Activated CD4-positive, alpha-beta T cell treated with anti-CD3 and anti-CD28 coated beads, Interleukin-2, amount 50 U/mL, for 48 hours (primary cell): ENCODE measurements at places on chromosomes 2 and 18.

DNA sequence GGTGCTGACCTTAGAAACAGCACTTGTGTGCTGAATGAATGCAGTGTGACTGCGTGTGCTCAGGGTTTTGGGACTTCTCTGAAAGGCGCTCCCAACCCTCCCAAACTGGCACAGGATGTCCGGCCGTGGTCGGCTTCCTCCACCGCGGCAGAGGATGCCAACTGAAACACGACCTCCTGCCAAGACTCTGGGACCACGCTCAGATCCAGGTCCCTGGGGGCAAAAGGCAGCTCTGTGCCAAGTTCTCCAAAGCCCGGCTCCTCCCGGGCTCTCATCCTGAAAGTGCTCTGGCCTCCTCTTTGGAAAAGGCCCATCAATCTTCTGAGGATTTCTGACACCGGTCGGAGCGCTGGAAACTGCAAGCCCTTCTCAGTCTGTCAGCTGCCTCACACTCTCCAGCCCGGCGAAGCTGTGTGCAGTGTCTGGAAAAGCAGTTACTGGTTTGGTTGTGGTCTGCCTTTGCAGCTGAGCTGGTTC, 32.3 kb upstream of the ZBTB7C start:
- no peak for DNase-seq

DNA sequence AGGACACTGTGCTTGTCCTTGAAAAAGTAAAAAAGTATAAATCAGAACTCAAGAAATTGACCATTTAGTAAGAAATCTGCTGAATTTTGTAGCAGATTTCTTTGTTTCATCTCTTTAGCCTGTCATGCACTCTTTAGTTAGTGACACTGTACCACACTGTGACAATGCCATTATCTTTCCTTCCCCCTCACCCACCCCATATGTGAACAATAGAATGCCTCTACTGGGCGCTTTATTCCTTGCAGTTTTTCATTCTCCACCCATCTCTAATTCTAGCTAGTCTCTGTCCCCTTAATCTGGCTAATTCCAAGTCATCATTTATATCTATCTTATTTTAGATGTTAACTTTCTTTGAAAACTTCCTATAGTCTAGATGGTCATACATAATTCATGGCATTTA, 241.0 kb downstream of the LRP1B start:
- no peak for DNase-seq

- peak; percentile 12 for DNase-seq
Observed at GRCh38 chr2:85134255-85134895, 1.2 kb downstream of the TCF7L1 start.

GRCh38 chr2:70124983-70125480, 37.8 kb downstream of the PCBP1 start:
- peak; percentile 70 for DNase-seq

DNA sequence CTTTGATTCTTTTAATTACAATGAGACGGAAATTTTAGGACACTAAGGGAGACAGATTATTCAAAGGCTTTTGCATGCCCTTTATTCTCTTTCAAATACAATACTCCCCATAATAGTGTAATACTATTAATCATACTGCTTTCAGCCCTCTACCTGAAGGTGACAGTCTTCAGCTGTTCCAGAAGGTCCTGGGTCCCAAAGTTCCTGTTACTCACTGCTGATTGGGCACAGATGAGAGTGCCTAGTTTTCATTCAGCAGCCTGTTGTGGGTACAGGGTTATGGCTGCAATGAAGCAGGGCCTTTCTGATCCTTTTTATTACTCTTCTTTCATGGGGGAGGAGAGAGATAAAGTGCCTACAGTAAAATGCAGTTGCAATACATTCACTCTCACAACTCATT, 80.2 kb downstream of the NUP35 start:
- DNase-seq, result no peak

GRCh38 chr2:20016346-20016745, 3.9 kb upstream of the MATN3 start:
- no peak for DNase-seq

- no peak for DNase-seq
Observed at GRCh38 chr2:3631851-3632659, 25.9 kb upstream of the ALLC start.

GRCh38 chr2:215554689-215555498, 119.0 kb upstream of the FN1 start:
- DNase-seq, result no peak

- no peak for DNase-seq
Observed at GRCh38 chr18:50396005-50396660, 21.3 kb downstream of the SKA1 start.

- no peak for DNase-seq
Observed at GRCh38 chr2:7852546-7852945, 829.3 kb upstream of the ID2 start.

DNA sequence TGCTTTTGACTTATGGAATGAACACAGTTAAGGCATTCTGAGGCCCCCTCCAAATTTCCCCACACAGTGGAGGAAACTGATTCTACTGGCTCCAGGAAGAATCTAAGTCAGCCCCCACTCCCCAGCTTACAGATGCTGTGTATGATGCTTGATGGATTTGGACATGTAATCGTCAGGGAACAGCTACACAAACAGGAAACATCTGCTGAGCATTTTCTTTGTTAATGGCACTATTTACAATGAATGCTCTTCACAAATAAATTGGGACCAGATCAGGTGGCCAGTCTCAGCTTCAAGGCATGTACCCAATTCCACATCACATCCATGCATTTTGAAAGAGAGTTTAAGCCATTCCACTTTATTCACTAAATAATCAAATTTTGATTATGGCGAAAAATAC, 562.3 kb downstream of the SOX11 start:
- no peak for DNase-seq

DNA sequence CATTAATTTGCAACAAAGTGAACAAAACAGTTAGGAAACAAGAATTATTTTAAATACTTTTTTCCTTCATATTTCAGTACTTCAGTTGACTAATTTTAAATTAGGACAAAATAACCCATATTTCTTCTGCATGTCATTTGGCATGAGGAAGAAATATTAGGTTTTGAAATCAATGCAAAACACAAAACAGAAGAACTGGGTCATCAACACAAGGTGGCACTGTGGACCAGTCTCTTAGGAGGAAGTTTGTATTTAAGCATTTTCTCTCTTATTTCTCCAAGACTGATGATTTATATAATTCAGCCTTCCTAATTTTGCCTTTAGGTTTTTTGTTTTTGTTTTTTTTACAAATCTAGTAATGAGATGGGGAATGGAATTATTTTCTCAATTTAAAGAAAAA, 352.8 kb upstream of the KCNH7 start:
- DNase-seq, result no peak

DNA sequence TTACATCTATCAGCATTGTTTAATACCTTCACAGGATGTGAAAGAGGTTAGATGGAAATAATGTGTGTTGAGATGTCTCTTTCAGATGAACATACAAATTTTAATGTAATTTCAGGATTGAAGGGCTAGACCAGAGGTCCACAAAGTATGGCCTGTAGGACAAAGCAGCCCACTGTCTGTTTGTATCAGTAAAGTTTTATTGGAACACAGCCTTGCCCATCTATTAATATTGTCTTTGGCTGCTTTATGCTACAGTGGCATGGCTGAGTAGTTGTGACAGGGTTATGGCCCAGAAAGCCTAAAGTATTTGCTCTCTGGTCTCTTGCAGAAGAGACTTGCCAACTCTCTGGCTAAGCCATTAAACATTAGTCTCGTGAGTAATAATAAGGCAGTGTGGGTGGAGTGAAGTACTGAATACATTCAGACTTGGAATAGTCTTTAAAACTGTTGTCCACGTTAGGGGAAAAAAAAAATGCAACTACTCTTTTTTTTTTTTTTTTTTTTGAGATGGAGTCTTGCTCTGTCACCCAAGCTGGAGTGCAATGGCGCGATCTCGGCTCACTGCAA, 74.5 kb upstream of the NOSTRIN start:
- DNase-seq, result no peak

GRCh38 chr18:39574897-39575296, 2009.3 kb upstream of the CELF4 start:
- DNase-seq, result no peak

DNA sequence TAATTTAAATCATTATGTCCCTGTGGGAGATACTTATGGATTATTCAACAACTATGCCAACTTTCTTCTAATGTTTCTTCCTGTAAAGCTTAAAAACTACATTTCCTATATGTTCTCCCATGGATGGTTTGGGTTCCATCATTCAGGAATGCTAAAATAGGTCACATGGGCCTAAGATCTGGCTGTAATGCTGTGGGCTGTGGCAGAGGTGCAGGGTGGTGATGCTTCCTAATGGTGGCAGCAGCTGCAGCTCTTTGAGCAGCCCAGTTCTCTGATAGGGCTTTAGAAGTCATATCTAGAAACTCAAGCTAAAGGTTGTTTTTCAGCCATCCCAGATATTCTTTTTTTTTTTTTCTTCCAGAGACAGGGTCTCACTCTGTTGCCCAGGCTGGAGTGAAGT, 266.1 kb downstream of the ZNF385B start:
- no peak for DNase-seq

DNA sequence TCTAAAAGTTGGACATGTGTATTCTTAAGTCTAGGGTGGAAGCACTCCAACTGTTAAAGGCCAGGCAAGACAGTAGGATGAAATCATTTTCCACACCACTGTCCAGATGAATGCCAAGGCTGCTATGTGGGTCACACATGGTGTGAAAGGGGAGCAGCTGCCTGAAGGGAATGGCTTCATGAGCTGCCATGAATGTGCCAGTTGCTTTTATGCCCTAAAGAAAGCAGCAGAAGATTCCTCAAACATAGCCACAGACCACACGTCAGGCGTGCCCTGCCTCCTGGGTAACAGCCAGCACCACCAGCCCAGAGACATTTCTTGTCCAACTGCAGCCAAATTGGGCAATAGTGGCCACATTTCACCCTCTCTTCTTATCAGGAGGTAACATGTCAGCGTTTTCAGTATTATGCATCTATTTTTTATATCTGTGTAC, 130.2 kb downstream of the MTCL1 start:
- DNase-seq, result no peak

DNA sequence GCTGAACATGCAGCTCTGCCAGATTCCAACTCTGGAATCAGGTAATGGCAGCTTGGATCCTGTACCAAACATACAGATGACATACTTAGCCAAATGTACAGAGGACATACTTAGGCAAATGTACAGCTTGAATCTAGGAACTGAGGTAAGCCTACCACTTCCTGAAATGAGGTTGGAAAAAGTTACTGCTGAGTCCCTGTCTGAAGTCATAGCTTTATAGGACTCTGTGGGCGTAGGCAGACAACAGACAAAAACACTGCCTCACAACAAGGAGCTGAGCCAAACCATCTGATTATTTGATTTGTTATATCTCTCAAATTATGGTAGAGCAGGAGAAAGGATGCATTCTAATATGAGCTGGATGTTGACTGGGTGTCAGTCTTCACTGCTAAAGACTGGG, 290.2 kb upstream of the TCF4 start:
- DNase-seq, result no peak

- DNase-seq, result no peak
Observed at GRCh38 chr18:57273194-57273593, 79.2 kb upstream of the ST8SIA3 start.

DNA sequence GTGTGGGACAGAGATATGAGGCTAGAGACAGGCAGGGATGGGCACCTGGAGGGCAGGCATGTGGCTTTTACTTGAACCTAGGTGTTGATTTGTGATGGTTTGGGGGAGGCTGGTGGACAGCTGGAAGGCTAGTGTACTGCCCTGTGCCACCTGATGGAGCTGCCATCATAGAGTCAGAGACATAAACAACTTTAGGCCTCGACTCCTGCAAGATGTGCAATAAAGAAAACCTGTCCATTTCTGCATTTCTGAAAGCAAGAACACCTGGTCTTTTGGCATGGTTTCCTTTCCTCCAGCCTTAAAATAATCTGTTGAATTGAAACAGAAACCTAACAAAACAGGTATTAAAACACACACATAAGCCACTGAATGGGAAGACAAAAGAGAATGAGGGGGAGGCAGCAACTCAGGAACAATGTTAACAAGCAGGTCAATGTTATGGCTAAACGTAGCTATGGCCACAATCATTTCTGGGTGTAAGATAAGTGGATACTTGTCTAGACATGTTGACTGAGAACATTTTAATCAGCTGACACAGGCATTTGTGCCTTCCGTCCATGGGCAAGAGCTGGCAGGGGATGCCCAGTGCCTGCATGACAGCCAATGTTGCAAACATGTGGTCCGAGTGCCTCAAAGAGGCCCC, 87.8 kb downstream of the KCTD1 start:
- DNase-seq, result no peak

- DNase-seq, result peak; percentile 48
Observed at GRCh38 chr18:72544092-72544886, at the start of gene CBLN2. Gene CBLN2, minus strand, starts transcription at chr18:72544342. Its CDS starts 2,182 bp downstream, at chr18:72542160.

DNA sequence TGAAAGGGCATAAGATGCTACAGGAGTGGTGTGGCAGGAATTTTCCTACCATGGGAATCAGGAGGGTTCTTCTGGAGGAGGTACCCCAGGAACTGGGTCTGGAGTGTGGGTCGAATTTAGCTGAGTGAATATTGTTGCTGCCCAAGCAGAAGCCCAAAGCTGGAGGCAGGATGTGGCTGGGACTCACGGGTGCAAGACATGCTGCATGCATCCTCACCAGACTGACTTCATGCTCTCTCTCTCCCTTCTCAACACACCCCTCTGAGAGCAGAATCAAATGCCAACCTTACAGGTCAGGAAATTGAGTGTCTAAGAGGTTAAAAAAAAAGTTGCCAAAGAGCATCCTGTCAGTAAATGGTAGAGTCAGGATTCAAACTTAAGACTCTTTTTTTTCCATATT, 78.8 kb upstream of the TTC39C start:
- no peak for DNase-seq

GRCh38 chr2:160372010-160372356, 121.6 kb downstream of the RBMS1 start:
- DNase-seq, result no peak

GRCh38 chr2:215358891-215359575, 47.2 kb downstream of the ATIC start:
- no peak for DNase-seq

DNA sequence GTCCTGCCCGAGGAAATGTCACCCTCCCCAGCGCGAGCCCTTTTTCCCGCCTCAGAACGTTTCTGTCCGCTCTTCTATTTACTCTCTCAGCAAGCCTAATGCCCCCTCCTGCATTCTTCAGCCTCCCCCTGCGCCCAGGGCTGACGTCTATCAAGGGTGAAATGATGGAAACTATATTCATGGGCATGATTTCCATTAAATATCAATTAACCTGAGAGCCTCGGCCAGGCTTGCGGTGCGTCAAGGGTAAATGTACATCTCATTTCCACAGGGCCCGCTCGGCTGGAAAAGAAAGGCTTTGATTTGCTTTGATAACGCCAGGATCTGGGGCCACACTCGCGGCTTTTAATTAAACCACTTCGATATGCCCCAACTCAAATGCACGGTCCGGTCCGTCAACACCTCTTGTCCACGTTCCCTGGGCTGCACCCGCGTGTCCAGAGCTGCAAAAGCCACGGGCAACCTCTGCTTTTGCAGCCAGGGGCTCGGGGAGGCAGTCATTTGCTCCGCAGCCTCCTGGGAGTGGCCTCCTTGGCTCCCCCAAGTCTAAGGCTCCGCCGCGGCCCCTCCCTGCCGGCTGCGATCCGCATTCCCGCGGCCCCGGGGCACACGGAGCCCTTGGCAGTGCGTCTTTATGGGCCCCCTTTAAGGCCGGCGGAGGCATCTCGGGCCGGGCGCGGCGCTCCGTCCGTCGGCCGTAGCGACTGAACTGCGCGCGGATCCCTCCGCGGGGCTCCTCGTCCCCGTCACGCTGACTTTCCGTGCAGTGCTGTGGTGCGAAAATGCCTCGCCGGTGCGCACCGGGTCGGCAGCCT, at the start of gene HOXD8:
TSS of gene HOXD8 (plus strand) at position 724 of the 815 bp plus-strand sequence. CDS start 662 bp downstream, outside the sequence.
- DNase-seq, result no peak
